HFFc6 (cell line): ENCODE measurements at places on chromosomes 1 and 21.
A peak's percentile ranks its signal among the peaks of the same experiment; 100 is the strongest.

GRCh38 chr21:27586986-27587385 lies 620.1 kb upstream of the ADAMTS5 start:
- H3K4me1 ChIP-seq: peaks cover 53% of the 10 kb centered on the region
- H3K36me3 ChIP-seq: no peaks in the 10 kb centered on the region
- no peak overlapping the region for H3K4me3 ChIP-seq
- H3K27ac ChIP-seq: no peak overlapping the region
- no peak for DNase-seq
- H3K27me3 ChIP-seq: no peaks in the 10 kb centered on the region; the same call in none of the 2 replicates

DNA sequence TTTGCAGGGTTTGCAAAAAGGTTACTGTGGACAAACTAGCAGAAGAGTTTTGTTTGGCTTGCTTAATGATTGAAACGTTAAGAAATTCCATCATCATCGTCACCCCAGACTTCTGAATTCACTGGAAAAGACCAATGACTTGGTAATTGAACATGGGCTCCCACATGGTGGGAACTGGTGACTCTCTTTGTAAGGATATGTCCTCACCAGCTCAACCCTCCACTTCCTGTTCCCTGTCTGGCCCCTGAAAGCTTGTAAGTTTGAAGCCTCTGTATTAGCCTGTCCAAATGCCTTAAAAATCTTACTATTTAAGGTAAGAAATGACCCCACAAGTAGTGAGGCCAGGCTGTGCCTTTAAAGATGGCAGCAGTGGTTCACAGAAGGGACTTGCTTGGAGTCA lies 9.7 kb downstream of the SYT6 start:
- no peak for DNase-seq
- no peaks in the 10 kb centered on the region for H3K4me1 ChIP-seq
- H3K4me3 ChIP-seq: no peak overlapping the region
- peaks cover 38% of the 10 kb centered on the region for H3K27me3 ChIP-seq
- H3K27ac ChIP-seq: no peak overlapping the region
- H3K36me3 ChIP-seq: no peaks in the 10 kb centered on the region

DNA sequence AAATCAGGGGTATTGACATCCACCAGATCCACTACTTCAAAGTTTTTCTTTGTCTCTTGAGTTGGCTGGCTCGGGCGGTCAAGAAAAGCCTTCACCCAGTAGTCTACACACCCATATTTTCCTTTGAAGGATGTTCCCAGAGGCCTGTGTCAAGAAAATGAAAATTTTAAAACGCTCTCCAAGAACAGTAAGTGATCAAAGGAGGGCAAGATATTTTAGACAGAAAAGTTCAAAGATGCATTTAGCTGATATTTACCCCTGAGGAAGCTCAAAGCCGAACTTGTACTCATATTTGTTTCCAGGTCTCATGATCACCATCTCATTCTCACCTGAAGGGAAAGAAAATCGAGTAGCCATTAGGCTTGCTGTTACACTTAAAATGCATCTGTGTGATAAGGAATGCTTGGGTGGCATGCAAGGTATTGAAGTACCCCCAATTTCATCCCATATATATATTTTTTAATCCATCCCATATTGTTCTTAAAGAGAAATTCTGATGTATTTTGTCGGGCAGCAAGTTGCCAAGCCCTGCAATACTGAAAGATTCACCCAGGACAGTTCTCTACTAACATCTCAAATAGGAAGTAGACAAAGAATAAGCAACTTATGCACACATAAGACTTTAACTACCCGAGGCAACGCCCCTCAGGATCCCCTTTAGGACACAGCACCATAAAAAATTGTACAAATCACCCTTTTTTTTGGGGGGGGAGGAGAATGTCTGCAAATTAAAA lies 1.1 kb downstream of the TXNIP start:
- H3K27ac ChIP-seq: peak overlapping the region; percentile 91
- H3K36me3 ChIP-seq: peaks cover 40% of the 10 kb centered on the region
- H3K4me3 ChIP-seq: peak overlapping the region; percentile 97
- H3K27me3 ChIP-seq: no peaks in the 10 kb centered on the region

- no peaks in the 10 kb centered on the region for H3K4me1 ChIP-seq
- no peak for DNase-seq
- no peak overlapping the region for H3K4me3 ChIP-seq
- peaks cover 19% of the 10 kb centered on the region for H3K27me3 ChIP-seq
- no peaks in the 10 kb centered on the region for H3K36me3 ChIP-seq
Measured at GRCh38 chr1:207470927-207471326, 16.8 kb downstream of the CR2 start.

- H3K36me3 ChIP-seq: no peaks in the 10 kb centered on the region; the same call in 1 of the 2 replicates
- peak; percentile 50 for DNase-seq
- H3K27me3 ChIP-seq: peaks cover 20% of the 10 kb centered on the region
Measured at GRCh38 chr21:33212159-33212851, 17.4 kb upstream of the IFNAR2 start.

GRCh38 chr1:53637511-53638359 lies 101.2 kb downstream of the GLIS1 start:
- peaks cover 37% of the 10 kb centered on the region for H3K27me3 ChIP-seq
- no peak for DNase-seq
- H3K27ac ChIP-seq: no peak overlapping the region
- H3K4me3 ChIP-seq: no peak overlapping the region
